ENCODE measurements at places on chromosomes 4 and X. TPM values are rescaled to one million over a fixed set of nuclear protein-coding genes. Genes with fewer than 3 reads are reported as not detected.

The PTTG2 gene
- total RNA-seq, result not detected

The SLAIN2 gene
- 51.9 TPM for total RNA-seq

The PARM1 gene
- total RNA-seq, result 0.06 TPM

The ENPP6 gene
- 0.76 TPM for total RNA-seq

The DUSP9 gene
- not detected for total RNA-seq

The UGT2A1 gene
- total RNA-seq, result not detected
